ENCODE measurements at places on chromosomes 11 and 22. TPM values are rescaled to one million over a fixed set of nuclear protein-coding genes. Genes with fewer than 3 reads are reported as not detected.

The EED gene
- total RNA-seq = 18.5 TPM

The FXYD2 gene
- total RNA-seq = not detected

The CRYBB2 gene
- 1.9 TPM for total RNA-seq

DNA sequence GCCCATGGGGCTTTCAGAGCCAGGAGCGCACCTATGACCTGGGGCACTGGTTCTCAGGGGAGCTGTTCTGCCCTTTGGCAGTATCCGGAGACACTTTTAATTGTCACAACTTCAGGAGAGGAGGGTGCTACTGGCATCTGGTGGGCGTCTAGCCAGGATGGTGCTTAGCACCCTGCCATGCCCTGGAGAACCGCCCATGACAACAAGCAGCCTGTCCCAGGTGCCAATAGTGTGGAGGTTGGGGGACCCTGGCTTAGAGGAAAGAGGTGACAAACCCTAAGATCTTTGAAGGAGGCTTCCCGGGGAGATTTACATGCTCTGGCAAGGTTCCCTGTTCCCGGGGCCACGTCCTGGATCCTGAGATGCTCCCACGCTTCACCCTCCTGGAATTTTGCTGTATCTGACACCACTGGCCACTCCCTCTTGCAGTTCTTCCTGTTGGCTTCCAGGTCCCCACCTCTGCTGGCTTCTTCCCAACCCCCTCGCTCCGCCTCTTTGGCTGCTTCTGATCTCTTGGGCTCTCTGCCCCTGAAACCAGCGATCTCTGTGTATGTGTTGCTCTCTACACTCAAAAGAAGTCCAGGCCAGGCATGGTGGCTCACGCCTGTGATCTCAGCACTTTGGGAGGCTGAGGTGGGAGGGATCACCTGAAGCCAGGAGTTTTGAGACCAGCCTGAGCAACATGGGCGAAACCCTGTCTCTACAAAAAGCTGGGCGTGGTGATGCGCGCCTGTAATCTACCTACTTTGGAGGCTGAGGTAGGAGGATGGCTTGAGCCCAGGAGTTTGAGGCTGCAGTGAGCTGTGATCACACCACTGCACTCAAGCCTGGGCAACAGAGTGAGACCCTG lies 31.1 kb downstream of the FADS3 start:
- no peak for DNase-seq

DNA sequence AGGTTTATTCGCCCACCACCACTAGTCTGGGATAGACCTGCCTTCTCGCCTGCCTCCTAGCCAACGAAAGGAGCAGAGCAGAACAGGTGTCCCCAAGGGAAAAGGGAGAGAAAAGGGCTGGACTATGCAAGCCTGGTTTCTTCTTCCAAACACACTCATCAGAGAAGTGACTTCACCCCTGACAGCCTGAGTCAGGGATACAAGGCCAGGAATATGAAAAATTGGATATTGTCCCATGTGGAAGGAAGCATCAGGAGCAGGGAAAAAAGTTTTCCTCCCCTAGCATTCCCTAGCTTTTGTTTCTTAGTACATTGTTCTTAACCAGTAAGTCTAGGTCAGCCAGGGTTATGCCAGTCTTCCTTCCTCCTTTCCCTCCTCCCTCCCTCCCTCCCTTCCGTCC lies 56.9 kb upstream of the TNRC6B start:
- no peak for DNase-seq

DNA sequence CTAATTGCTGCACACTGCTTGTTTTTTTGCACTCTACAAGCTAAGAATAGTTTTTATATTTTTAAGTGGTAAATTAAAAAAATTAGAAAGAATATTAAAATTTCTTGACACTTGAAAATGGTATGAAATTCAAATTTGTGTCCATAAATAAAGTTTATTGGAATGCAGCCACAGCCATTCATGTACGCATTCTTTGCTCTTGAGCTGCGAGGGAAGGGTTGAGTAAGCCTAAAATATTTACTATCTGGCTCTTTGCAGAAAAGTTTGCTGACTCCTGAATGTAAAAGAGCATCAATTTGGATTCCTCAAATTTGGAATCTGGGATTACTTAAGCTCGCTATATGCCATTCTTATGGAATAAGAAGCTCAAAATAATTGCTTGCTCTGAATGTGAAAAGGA lies 3.4 kb upstream of the ADAMTS8 start:
- no peak for DNase-seq

DNA sequence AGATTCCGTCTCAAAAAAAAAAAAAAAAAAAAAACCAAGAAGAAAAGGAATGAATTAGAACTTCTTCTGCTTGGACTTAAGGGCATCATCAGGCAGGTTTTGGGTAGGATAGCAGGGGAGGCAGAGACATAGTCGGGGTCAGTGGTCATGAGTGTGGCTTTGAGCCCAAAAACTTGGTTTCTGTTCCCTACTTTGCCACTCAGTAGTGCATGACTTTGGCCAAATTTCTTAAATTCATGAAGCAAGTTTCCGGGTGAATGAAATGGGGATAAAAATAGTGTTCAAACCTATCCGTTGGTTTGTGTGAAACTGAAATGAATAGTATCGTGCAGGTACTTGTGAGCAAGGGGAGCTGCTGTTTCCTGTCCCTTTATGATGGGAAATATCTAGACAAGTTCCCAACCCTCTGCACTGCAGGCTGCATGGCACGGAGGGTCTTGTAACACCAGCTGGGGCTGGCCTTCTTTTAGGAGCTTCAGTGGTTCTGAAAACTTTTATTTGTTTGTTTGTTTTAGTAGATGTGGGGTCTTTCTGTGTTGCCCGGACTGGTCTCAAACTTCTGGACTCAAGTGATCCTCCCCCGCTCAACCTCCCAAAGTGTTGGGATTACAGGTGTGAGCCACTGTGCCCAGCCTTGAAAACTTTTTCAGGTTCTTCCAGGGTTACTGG lies 18.4 kb downstream of the NEAT1 start:
- DNase-seq = no peak

GRCh38 chr11:87879118-87879517 lies 296.1 kb downstream of the RAB38 start:
- DNase-seq = no peak

- peak; percentile 68 for DNase-seq
Observed at GRCh38 chr11:35487532-35488078, 37.8 kb downstream of the PAMR1 start.

GRCh38 chr11:107707807-107708206 lies 4.0 kb downstream of the SLN start:
- DNase-seq = no peak

GRCh38 chr11:64629796-64630562 lies 39.0 kb downstream of the SLC22A12 start:
- peak; percentile 56 for DNase-seq

DNA sequence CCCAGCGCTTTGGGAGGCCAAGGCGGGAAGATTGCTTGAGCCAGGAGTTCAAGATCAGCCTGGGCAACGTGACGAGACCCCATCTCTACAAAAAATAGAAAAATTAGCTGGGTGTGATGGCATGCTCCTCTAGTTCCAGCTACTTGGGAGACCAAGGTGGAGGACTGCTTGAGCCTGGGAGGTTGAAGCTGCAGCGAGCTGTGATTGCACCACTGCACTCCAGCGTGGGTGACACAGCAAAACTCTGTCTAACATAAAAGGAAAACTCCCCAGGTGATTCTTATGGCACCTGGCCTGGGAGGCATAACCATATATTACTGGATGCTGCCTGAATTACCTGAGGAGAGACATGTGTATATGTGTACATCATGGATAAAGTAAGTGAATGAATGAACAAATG lies 29.1 kb downstream of the KIAA1671 start:
- no peak for DNase-seq

DNA sequence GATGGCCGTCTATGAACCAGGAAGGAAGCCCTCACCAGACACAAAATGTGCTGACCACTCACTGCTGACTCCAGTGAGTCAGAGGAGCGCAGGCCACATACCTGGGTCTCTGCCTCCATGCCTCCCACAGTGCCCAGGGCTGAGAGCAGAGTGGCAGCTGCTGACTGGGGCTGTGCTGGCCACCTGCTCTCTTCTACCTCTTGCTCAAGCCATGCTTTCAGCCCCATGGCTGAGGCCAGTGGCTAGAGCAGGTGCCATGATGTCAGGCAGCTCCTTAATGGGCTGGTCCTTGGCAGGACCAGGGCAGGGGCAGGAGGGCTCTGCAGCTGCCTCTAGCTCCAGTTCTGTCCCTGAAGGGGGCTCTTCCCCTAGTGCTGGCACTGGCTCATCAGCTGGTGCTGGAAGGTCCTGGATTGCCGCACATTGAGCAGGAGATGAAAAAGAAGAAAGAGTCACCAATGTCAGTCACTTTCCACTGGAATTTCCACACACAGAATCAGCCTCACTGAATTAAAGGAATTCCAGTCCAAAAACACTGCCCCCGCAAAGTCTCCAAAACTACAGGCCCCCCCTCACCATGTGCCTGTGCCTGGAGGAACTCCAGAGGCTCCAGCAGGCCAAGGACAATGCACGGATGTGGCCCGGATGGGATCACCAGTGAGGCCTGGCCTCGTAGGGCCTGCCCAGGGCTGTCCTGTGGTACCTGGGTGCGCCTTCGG lies 86.4 kb downstream of the GGTLC2 start:
- no peak for DNase-seq

DNA sequence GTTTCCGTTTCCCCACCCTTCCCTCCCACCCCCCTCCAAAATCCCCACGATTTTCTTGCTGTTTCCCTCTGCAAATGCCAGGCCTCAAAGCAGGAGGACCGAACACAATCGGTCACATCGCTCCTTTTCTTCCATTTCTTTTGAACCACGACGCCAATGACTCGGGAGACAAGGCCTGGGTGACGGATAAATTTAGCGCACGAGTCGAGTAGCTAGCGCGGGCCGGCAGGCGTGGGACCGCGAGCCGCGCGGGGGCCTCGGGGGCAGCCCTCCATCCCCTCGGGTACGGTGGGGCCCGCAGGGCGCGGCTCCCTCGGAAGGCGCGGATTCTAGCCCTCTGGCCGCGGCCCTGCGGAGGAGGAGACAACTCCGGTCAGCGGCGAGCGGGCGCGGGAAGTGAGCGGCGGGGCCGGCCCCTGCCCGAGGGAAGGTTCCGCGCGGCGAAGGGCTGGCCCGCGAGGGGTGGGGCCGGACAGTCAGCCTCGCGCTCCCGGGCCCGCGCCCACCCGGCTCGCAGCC lies 414 bp downstream of the JOSD1 start:
- DNase-seq = peak; percentile 68

- no peak for DNase-seq
Observed at GRCh38 chr11:14852571-14853177, 39.4 kb downstream of the CYP2R1 start.

All from endothelial cell (in vitro differentiated cells).